ENCODE measurements at places on chromosomes 6 and 20. TPM values are rescaled to one million over a fixed set of nuclear protein-coding genes. Genes with fewer than 3 reads are reported as not detected.

The PCSK2 gene
- not detected for total RNA-seq

The KIF16B gene
- 11.0 TPM for total RNA-seq

The ENTPD6 gene
- total RNA-seq: 51.1 TPM

The NMBR gene
- not detected for total RNA-seq

The SYCP2 gene
- total RNA-seq: 0.32 TPM

The BHLHE23 gene
- not detected for total RNA-seq

The SLC2A10 gene
- total RNA-seq: 64.5 TPM

The TMC2 gene
- not detected for total RNA-seq

The TFAP2D gene
- total RNA-seq: not detected

The ANGPT4 gene
- not detected for total RNA-seq

The TRAPPC3L gene
- total RNA-seq: not detected

The DNAH8 gene
- total RNA-seq: not detected

The DEFB123 gene
- total RNA-seq: not detected

The ZNF318 gene
- 6.5 TPM for total RNA-seq

The EYA2 gene
- total RNA-seq: not detected

The MYLK4 gene
- total RNA-seq: 0.30 TPM

The CDSN gene
- total RNA-seq: not detected

The TXLNB gene
- 0.05 TPM for total RNA-seq

The LRRC73 gene
- 0.30 TPM for total RNA-seq

The PTCHD4 gene
- total RNA-seq: 5.9 TPM

The SIRPB1 gene
- total RNA-seq: 2.1 TPM

The CTAGE9 gene
- not detected for total RNA-seq

The CGA gene
- total RNA-seq: not detected

The PRSS16 gene
- total RNA-seq: 0.18 TPM

The OTOR gene
- not detected for total RNA-seq

The CLPSL2 gene
- total RNA-seq: not detected

The SIM1 gene
- not detected for total RNA-seq

The CLPSL1 gene
- total RNA-seq: not detected

The BANF2 gene
- total RNA-seq: not detected

The PRDM13 gene
- not detected for total RNA-seq

The COL19A1 gene
- 1.0 TPM for total RNA-seq

The PNLDC1 gene
- total RNA-seq: not detected

The EYA4 gene
- total RNA-seq: not detected

The TTBK1 gene
- 0.05 TPM for total RNA-seq

The MCHR2 gene
- not detected for total RNA-seq

The CRYBG1 gene
- total RNA-seq: 3.6 TPM

The PSORS1C2 gene
- total RNA-seq: not detected

The LY6G5C gene
- total RNA-seq: 0.51 TPM

The KCNS1 gene
- total RNA-seq: 0.59 TPM

The MRPS18B gene
- total RNA-seq: 28.8 TPM

The SPTLC3 gene
- total RNA-seq: 4.0 TPM

The PRSS35 gene
- 18.7 TPM for total RNA-seq

The COL20A1 gene
- total RNA-seq: 0.05 TPM

The C6orf15 gene
- not detected for total RNA-seq

The LGSN gene
- not detected for total RNA-seq

The RNF182 gene
- total RNA-seq: 0.30 TPM

The CDH26 gene
- total RNA-seq: 0.09 TPM

The ERVFRD-1 gene
- total RNA-seq: not detected

The RAD21L1 gene
- 0.59 TPM for total RNA-seq

Measured in smooth muscle cell of the umbilical artery (primary cell).